HCT116 (cell line): ENCODE measurements at places on chromosomes 4 and X. TPM values are rescaled to one million over a fixed set of nuclear protein-coding genes. Genes with fewer than 3 reads are reported as not detected.

The CNKSR2 gene
- total RNA-seq, result not detected

DNA sequence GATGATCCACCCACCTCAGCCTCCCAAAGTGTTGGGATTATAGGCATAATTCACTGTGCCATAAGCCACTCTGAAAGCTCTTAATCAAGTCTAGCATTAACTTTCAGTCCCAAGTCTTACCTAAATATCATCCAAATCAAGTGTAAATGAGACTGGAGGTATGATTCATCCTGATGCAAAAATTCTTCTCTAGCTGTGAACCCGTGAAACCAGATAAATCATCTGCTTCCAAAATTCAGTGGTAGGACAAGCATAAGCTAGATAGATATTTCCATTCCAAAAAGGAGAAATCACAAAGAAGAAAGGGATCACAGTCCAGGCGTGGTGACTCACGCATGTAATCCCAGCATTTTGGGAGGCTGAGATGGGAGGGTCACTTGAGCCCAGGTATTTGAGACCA lies 8.8 kb upstream of the TBC1D25 start:
- no peak for DNase-seq
- peaks cover 2% of the 10 kb centered on the region for H3K36me3 ChIP-seq

GRCh38 chrX:73847991-73848390 lies 285.0 kb downstream of the CHIC1 start:
- H3K4me3 ChIP-seq, result no peak overlapping the region
- no peaks in the 10 kb centered on the region for H3K36me3 ChIP-seq
- DNase-seq, result no peak
- H3K27ac ChIP-seq, result no peak overlapping the region

DNA sequence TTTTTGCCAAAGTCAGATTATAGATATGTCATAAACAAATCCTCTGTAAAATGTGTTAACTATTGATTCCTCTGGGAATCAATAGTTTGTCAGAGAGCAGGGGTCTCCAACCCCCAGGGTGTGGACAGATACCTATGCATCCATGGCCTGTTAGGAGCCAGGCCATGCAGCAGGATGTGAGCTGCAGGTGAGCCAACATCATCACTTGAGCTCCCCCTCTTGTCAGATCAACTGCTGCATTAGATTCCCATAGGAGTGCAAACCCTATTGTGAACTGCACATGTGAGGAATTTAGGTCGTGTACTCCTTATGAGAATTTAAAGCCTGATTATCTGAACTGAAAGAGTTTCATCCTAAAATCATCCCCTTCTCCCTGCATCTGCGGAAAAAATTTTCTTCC lies 1365.4 kb downstream of the ARAP2 start:
- H3K36me3 ChIP-seq, result no peaks in the 10 kb centered on the region
- no peak overlapping the region for H3K27ac ChIP-seq
- no peaks in the 10 kb centered on the region for H3K27me3 ChIP-seq
- DNase-seq, result no peak
- H3K4me1 ChIP-seq, result no peaks in the 10 kb centered on the region

DNA sequence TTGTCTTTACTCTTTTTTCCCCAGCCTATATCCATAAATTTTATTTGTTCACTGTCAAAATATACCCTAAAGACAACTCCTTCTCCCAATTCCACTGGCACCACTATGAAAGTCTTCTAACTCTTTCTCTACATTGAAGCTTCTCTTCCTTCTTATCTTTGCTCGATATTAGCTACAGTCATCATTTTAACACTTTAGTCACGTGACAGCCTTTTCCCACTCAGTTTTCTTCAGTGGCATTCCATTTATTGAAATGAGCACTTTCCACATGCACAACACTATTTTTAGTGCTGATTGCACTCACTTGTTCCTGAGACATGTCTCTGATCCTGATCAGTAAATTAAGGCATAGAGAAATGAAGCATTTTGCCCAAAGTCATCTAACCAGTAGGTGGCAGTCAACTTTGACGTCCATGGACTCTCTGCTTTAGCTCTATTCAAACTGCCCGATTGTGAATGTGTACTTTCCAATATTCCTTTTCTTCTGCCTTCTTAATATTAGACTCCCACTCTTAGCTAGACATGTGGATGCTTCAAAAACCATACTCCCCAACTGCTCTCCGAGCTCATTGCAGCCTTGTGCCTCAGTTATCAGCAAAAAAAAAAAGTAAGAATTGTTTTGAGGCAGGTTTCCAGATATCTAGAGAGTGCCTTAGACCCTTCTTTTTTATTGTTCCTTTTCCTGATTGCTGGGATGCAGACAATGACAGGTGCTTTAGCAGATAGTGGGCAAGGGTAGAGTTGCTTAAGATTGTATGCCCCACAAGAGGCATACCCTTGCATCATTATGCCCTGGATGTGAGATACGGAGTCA lies 394.4 kb upstream of the ADGRL3 start:
- no peaks in the 10 kb centered on the region for H3K4me1 ChIP-seq
- no peak overlapping the region for H3K27ac ChIP-seq
- DNase-seq, result no peak
- H3K36me3 ChIP-seq, result no peaks in the 10 kb centered on the region
- H3K4me3 ChIP-seq, result no peak overlapping the region

GRCh38 chr4:71253545-71253944 lies 85.3 kb upstream of the SLC4A4 start:
- H3K36me3 ChIP-seq, result no peaks in the 10 kb centered on the region
- no peaks in the 10 kb centered on the region for H3K27me3 ChIP-seq
- H3K27ac ChIP-seq, result no peak overlapping the region
- DNase-seq, result no peak

The CDKL2 gene
- total RNA-seq, result 1.2 TPM
